Mesenteric fat pad (tissue), 1 donor: ENCODE measurements at places on chromosomes 16 and 17. TPM values are rescaled to one million over a fixed set of nuclear protein-coding genes. Genes with fewer than 3 reads are reported as not detected.
A peak's percentile ranks its signal among the peaks of the same experiment; 100 is the strongest.

- no peak for DNase-seq
Observed at GRCh38 chr16:85046931-85047866, 19.6 kb downstream of the KIAA0513 start.

DNA sequence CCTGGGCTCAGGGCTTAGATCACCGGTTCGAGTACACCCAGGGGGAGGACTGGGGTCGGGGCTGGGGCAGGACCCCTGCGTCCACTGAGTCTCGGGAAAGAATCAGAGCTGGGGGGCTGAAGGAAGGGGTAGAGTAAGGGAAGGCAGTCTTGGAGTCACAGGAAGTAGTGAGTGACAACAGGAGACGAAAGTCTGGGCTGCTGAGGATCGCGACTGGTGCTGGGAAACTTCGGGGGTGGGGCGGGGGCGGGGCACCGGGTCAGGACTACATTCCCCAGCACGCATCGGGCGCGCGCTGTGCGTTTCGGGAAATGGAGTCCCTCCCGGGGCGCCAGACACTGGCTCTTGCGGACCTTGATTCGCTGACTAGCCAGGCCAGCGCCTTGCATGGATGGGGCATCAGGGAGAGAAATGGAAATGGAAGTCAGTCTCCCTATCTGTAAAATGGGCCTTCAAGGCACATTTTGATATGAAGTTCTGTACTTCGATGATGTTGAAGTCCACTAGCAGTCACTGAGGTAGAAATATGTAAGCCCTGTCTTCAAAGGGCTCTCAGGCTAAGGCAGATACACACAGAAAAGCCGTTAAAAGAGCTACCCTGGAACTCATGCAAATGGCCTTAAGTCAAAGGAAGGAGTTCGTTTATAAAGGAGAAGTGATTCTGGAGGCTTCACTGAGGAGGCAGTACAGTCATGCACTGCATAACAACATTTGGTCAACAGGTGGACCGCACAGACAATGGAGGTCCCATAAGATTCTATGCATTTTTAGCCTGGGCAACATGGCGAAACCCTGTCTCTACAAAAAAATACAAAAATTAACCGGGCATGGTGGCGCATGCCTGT lies 697 bp downstream of the CTF1 start:
- peak; percentile 96 for DNase-seq

STUB1 gene
- 109 TPM for total RNA-seq

PSMC3IP gene
- 2.2 TPM for total RNA-seq

WSCD1 gene
- total RNA-seq = 3.9 TPM
